GDM1 (cell line): ENCODE measurements at places on chromosomes 1 and 21.

DNA sequence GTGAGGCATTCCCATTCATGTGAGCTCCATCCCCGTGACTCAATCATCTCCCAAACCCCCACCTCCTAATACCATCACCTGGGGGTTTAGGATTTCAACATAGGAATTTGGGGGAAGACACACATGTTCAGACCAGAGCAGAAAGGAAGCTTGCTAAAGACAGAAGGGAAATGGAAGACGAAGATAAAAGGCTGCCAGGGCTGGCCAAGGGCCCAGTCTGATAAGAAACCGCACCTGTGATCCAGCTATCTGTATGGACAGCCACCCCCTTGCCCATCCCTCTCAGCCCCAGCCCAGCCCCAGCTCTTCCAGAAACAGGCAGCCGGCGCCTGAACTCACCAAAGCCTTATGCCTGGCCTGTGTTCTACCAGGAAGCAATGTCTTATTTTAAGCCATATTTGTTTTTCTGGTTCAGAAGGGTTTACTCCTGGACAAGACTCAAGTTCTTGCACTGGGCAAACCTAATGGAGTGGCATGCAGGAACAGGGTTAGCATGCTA lies 198.4 kb upstream of the VAMP3 start:
- DNase-seq = no peak

- DNase-seq = no peak
Measured at GRCh38 chr1:160781914-160782689, 13.9 kb upstream of the LY9 start.

- no peak for DNase-seq
Measured at GRCh38 chr1:156856282-156856785, 2.6 kb downstream of the INSRR start.

GRCh38 chr1:27331426-27331825 lies 9.5 kb downstream of the TMEM222 start:
- DNase-seq = no peak

DNA sequence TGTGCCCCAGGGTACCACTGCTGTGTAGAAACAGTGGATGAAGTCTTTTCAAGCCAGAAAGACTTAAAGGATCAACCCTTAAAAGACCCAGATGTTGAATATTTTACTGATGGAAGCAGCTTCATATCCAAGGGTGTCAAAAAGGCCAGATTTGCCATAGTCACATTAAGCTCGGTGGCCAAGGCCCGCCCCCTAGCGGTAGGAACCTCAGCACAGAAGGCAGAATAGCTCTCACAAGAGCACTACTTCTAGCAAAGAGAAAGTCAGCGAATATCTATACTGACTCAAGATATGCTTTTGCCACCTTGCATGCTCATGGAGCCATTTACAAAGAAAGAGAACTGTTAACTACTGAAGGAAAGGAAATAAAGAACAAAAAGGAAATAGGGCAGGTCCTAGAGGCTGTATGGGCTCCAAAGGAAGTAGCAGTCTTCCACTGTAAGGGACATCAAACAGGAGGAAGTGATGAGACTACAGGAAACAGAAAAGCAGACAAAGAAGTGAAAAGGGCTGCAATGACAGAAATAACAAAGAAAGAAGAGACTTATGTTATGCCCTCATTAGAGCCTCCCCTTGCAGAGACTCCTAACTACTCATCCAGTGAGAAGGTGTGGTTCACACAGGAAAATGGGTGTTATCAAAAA lies 90.5 kb downstream of the LIPI start:
- DNase-seq = peak; percentile 21

- no peak for DNase-seq
Measured at GRCh38 chr1:53483170-53483569, 24.0 kb downstream of the DMRTB1 start.

- DNase-seq = peak; percentile 80
Measured at GRCh38 chr1:181149326-181150125, 61.0 kb downstream of the IER5 start.

DNA sequence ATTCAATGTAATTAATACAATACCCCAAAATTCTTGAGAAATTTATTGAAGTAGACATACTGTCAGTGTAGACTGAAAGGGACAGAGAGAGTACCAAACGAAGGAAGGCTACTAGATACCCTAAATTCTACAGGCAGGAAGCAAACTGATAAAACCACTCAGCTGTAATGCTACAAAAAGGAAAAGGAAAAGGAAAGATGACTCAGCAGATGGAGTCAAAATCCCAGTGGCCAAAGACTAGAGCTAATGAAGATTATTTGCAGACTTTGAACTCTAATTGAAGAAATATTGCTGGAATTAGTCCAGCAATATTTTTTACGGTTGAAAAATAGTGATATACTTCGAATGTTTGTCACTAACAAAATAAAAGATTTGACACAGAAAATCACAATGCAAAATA lies 671.9 kb downstream of the BRINP3 start:
- no peak for DNase-seq

DNA sequence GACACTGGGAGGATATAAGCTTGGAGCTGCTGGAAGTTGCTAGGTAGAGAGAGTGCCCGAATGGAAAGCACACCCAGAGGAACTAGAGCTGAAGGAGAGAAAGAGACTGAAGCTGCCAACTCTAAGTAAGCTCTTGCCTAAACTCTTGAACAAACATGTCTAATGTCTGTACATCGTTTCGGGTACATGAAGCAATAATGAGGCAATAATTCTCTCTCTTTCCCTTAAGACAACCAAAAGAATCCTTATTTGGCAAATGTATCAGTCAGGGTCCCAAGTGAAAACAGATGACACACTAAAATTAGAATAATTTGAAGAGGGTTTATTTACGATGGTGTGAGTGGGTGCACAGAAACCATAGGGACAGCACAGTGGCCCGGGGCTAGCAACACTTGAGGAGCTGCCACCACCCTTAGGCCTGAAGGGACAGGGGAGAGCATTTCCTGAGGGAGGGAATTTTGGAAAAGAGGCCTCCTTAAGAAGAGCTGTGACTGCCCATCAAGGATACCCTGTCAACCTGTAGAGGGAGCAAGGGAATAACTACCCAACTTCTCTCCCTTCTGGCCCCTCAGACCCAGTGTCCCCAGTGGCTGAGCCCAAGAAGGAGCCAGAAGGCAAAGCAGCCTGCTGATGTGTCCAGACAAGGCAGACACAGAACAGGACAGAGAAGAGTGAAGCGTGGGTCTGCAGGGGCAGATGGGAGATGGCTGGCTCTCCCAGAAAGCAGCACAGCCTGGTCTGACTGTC lies 36.1 kb upstream of the KHDRBS1 start:
- DNase-seq = peak; percentile 24

- DNase-seq = no peak
Measured at GRCh38 chr1:248710305-248710900, 7.8 kb upstream of the OR14I1 start.
